ENCODE measurements at places on chromosomes 16 and 17.

- DNase-seq = peak; percentile 85
Measured at GRCh38 chr17:1762901-1763898, 1.3 kb downstream of the SERPINF1 start.

GRCh38 chr17:39045948-39046679, 78.9 kb upstream of the FBXO47 start:
- DNase-seq = no peak

- DNase-seq = peak; percentile 33
Measured at GRCh38 chr17:47987240-47987835, 16.4 kb downstream of the CDK5RAP3 start.

GRCh38 chr16:16127469-16128116, 95.7 kb downstream of the ABCC6 start:
- DNase-seq = peak; percentile 65

GRCh38 chr16:50550035-50550434, 1.8 kb downstream of the NKD1 start:
- DNase-seq = no peak

- DNase-seq = no peak
Measured at GRCh38 chr16:7111265-7111664, 221.4 kb upstream of the RBFOX1 start.

GRCh38 chr16:79869304-79870015, 268.9 kb upstream of the MAF start:
- DNase-seq = no peak

GRCh38 chr16:10314811-10315210, 71.0 kb upstream of the ATF7IP2 start:
- peak; percentile 5 for DNase-seq

DNA sequence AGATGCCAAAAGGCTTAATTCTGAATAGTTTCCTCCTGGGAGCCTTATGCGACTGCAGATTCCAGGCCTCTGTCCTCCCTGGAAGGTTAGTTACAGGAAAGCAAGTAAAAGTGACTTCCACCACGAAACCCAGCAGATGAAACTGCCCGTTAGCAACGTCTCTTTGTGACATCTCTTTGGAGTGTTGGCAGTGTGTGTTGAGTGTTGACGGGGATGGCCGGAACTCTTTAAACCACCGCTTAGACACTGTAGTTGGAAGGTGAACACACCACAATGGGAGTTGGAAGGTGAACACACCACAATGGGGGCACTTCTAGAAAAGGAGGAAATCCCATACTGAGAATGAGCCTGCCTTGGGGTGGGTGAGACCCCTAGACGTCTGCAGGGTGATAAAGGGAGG, 858 bp downstream of the SKAP1 start:
- DNase-seq = no peak

DNA sequence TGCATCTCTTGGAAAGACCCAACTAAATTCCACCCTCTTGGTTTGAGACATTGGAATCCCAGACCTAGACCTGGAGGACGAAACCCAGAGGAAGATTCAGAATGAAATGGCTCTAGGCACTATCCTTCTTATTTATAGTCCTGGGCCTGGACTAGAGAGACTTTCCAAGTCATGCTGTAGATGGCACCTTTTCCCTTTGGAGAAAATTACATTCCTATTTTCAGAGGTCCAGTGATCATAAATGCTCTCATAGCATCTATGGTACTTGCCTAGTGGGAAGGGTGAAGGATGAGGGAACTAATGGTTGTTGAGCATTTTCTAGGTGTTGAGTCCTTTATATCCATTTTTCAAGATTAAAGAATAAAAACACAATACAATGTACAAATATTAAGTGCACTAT, 37.1 kb downstream of the SPACA3 start:
- DNase-seq = no peak

DNA sequence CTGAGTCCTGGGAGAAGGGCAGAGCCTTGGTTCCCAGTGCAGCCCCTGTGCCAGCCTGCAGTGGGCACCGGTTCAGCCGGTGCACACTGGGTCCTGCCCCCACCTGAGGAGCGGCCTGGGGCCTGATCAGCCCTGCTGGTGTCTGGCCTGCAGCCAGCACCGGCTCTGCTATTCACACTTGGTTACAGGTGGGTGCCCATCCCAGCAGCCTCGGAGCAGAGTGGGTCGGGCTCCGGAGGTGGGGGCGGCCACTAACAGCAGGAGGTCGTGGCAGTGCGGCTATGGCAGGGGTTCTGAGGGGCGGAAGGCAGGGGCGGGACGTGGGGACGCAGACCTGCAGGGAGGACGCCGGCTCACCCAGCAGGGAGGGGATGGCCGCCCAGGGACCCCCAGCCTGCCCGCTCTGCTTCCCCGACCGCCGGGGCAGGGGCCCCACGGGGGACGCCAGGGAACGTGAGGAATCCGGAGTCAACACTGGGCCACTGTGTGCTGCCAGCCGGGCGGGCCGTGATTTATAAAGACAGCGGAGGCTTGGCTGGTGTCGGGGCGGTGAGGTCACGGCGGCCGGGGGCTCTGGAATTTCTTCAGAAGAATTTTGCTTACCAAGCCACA, 20.3 kb downstream of the METRNL start:
- DNase-seq = peak; percentile 74

DNA sequence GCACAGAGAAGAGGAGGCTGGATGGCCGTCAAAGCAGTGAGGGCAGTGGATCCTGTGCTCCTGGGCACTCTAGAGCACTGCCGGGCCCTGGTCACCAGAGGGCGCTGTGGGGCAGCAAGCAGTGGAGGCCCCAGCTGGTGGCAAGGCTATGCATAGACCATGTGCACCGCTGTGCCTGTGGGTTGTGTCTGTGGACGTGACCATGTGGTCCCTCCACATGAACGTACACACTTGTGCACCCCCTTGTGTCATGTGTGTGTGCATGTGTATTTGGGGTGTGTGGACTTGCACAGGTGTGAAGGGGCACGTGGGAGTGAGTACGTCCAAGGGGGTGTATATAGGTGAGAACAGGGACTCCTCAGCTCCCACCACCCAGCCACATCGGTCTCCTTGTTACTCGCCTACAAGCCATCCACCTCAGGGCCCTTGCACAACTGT, 4.4 kb upstream of the MAP2K3 start:
- peak; percentile 75 for DNase-seq

DNA sequence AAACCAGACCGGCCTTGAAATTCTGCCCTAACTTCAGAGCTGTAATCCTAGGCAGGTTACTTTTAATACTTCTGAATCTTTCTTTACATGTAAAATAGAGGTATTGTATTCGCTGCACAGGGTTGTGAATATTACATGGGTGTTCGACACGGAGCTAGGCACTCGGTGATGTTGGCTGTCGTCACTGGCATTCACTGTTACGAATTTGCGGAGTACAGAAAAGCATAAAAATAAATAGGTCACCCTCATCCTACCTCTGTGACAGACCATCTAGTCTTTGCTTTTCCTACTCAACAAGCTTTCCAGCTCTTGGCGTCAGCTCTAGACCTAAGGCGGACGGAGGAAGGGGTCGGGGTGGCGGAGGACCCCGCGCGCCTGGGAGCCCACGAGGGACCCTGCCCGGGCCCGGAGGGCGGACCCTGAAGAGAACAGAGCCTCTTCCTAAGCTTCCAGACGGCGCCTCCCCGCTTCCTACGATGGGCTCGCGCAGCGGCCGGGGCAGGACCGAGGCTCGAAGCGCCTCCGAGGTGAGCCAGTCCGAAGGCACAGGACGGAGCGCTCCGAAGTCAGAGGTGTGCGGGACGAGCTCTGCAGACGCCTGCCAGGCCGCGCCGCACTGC, 879 bp upstream of the SPG7 start:
- DNase-seq = no peak

GRCh38 chr16:31010585-31011325, at the start of gene STX1B:
Gene STX1B (minus strand): TSS chr16:31010638. CDS start chr16:31010396, 242 bp downstream.
- DNase-seq = peak; percentile 18

GRCh38 chr17:49085565-49086315, 46.8 kb upstream of the B4GALNT2 start:
- no peak for DNase-seq

- peak; percentile 55 for DNase-seq
Measured at GRCh38 chr16:87487361-87487924, 5.4 kb downstream of the ZCCHC14 start.

GRCh38 chr17:50117202-50118051, 12.5 kb downstream of the SAMD14 start:
- peak; percentile 44 for DNase-seq

DNA sequence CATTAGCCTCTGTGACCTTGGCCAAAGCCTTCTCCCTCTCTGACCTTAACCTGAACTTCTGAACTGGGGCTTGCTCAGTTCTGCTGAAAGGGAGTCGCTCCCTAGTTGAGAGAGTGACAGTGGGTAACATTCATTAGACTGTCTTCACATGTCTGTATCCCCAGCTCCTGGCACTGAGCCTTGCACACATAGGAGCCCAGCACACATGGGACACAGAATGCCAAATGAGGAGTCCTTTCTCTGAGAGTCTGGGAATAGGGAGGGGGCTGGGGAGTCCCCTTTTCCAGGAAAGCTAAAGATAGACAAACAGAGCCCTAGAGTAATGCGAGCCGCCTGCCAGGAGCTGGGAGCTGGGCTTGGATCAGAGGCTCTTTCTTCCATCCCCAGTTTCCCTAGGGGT, 2.5 kb downstream of the TAC4 start:
- no peak for DNase-seq

DNA sequence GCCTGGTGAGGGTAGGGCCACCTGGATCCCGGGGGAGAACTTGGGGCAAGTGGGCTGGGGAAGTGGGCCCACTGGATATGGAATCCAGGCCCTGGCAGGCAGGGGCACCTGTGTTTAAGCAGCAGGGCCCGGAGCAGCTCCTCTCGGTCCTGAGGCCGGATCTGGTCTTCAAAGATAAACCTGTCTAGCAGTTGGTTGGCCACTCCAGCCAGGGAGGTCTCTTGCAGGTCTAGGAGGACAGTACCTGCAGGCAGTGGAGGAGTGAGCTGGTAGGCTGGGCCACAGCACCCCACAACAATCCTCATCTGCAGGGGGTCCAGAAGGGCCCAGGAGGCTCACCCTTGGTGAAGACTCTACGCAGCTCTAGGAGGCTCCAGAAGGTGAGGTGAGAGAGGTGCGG, 7.6 kb downstream of the SLC4A1 start:
- DNase-seq = no peak

GRCh38 chr16:1395444-1396031, 19.0 kb downstream of the UNKL start:
- no peak for DNase-seq

- no peak for DNase-seq
Measured at GRCh38 chr17:79620207-79621038, 9.6 kb upstream of the RBFOX3 start.

DNA sequence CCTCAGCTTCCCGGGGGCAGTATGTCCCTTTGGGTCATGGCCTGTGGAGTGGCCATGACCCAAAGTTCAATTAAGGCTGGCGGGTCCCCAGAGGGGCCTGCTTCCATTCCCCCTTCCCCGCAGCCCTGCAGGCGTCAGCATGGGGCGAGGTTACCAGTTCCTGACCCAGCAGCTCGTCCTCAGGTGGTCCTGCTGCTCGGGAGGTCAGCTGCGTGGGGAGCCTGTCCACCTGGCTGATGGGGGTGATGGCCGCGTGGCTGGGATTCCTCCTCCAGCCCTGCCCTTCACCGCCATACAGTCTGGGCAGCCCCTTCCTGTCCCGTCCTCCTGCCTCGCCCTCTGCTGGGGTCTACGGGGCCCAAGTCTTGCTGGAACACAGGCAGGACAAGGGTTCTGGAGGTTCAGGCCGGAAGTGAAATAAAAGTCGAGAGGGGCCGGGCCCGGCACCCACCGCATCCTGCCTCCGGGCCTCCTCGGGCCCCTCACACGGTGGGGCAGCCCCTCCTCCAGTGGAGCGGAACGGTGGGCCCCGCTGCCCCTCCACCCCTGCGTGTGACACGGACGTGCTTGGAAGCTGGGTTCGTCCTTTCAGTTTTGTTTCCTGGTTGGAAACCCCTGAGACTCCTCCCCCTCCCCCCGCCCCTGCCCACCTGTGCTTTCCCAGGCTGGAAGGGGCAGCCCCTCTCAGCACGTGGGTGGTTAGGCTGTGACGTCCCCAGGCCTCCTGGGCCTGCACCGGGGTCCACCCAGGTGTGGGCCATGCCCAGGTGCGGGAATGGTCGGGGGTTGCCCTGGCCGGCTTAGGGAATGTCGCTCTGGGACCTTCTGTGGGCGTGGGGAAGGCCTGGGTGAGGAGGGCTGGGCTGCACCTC, 6.8 kb downstream of the UBALD2 start:
- no peak for DNase-seq
